ENCODE measurements at places on chromosomes 12 and 14.

- DNase-seq = no peak
Measured at GRCh38 chr12:16612647-16613046, 6.7 kb upstream of the LMO3 start.

DNA sequence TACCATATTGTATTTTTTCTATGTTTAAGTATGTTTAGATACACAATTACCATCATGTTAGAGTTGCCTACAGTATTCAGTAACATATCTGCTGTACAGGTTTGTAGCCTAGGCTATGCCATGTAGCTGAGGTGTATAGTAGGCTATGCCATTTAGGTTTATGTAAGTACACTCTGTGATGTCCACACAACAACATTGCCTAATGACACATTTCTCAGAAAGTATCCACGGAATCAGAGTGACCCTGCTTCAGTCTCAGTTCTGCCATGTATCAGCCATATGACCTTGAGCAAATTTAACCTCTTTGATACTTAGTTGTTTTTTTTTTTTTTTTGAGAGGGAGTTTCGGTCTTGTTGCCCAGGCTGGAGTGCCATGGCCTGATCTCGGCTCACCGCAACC, 12.7 kb downstream of the SUSD6 start:
- no peak for DNase-seq

GRCh38 chr14:79836577-79836976, 374.7 kb downstream of the DIO2 start:
- no peak for DNase-seq

DNA sequence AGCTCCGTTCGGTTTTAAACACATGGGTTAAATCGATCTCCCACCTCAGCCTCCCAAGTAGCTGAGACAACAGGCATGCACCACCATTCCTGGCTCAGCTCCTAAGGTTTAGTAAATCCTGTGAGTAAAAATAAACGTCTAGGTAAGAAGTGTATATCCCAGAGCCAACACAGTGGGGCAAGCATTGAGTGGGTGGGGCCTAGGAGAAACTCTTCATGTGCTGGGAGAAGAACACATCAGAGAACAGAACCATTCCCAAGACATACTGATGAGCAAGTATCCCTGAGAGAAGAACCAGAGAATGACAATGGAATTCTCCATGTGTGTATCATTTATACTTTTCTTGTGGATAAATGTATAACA, 86.3 kb downstream of the SEC23A start:
- DNase-seq = no peak

- DNase-seq = no peak
Measured at GRCh38 chr12:75666126-75666938, 154.9 kb upstream of the KRR1 start.

GRCh38 chr12:120346681-120347080, 19.1 kb upstream of the PLA2G1B start:
- no peak for DNase-seq

DNA sequence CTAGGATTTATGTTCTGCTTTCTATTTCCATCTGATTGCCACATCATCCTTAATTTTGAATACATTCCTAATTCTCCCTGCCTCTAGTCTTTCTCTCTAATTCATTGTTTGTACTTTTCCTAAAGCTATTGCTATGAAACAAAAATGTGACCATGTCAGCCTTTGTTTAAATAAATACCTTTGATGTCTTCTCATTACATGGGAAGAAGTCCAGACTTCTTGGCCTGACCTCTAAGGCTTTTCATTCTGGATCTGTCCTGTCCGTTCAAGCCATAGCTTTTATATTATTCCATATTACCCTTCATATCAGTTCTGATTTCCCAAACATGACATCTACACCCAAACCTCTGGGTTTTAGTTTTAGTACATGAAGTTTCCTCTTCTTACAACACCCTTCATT, 91.4 kb downstream of the CDK17 start:
- no peak for DNase-seq

DNA sequence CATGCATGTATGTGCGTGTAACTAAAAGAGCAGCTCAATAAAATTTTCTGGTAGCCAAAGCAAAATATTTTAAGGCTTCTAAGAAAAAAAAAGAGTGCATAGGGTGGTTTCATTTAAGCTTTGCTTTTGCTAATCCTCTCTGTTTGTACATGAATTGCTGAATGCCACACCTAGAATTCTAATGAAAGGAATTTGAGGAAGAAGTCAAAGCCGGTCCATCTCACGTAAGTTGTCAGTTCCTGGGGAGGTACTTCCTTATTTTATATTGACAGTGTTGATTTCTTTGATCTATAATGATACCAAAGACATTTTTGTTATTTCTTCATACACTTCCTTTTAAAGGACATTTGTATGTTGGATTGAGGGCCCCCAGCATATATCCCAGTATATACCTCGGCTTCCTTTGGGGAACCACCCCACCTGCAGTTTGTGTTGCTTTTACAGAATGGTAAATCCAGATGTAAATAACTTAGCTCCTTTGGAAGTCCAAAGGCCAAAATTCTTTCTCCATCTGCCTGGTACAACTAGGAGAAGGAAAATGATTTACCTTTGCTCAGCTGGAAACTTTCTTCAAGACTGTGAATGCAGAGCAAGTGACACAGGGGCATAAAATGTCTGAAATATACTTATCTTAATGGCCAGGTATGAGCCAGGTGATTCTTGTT, 420.9 kb upstream of the ATP2B1 start:
- DNase-seq = no peak

GRCh38 chr12:62995097-62995496, 60.1 kb upstream of the PPM1H start:
- DNase-seq = no peak

DNA sequence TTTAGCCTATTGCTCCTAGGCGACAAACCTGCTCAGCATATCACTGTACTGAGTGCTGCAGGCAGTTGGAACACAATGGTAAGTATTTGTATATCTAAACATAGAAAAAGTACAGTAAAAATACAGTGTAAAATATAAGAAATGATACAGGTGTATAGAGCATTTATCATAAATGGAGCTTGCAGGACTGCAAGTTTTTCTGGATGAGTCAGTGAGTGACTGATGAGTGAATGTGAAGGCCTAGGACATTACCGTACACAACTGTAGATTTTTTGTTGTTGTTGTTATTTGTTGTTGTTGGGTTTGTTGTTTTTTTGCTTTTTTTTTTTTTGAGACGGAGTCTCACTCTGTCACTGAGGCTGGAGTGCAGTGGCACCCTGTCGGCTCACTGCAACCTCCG, 33.4 kb downstream of the PNMA1 start:
- DNase-seq = no peak

GRCh38 chr14:42855085-42855484, 1248.4 kb downstream of the LRFN5 start:
- no peak for DNase-seq

DNA sequence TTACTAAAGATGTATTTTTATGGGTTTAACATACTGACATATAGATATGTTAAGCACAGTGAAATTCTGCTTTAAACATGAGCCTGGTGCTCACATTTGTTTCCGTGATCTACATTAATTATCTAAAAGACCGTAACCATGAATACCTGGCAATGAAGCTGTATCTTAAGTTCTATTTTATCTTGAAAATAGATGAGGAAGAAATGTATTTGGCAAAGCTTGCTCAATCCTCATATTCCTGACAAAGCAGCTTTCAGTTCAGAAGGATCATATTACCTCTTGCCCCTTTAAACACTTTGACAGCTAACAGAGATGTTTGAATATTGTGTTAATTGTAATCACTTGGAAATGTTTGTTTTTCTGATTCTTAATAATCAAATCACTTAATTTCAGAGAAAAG, 9.8 kb downstream of the EPYC start:
- DNase-seq = no peak

DNA sequence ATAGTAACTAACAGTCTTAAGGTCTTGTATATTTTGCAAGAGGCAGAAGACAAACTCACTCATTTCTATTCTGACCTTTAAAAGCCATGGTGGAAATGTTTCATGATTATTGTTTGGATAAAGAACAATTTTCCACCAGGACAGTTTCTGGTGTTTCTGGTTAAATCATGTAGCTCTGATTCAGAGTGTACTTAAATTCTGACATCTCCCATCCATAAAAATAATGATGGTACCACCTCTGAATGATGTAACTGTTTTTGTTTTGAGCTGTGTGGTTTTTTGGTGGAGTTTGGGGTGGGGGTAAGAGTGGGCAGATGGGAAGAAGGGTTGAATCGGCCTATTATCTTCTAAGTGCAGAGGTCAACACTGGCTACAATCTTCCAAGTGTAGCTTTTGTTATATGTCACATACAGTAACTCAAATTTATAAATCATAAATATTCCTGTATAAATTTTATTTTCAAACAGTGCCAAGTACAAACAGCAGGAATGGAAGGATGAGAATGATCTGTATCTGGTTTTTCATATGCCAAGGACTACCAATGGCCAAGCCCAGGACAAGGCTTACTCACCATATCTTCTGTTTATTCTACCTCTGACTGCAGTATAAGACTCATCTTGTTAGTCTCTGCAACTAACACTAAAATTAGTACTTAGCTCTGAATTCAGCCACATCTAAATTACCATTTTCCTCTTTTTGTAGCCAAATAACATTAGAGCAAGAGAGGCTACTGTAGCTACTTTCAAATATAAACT, 108.7 kb downstream of the BCAT1 start:
- no peak for DNase-seq

GRCh38 chr14:58362798-58363412, 32.8 kb upstream of the TOMM20L start:
- peak; percentile 2 for DNase-seq

DNA sequence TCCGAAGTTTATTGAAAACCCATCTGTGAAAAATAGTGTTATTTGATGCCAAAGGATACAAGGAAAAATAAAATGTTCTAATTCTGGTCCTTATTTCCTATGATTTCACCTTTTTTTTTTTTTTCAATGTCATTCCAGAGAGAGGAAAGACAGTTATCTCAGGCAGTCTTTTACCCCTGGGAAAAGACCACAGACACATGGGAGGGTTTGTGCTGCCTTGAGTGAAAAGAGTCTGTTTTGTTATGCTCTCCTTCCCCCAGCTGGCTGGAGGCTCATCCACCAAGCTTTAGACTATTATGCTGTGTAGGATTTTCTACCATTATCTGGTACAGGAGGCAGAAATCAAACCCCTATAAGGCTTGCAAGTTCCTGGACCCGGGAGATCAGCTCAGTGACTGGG, 151.8 kb downstream of the CRADD start:
- DNase-seq = no peak

- no peak for DNase-seq
Measured at GRCh38 chr14:96958057-96958456, 160.9 kb downstream of the VRK1 start.

- DNase-seq = no peak
Measured at GRCh38 chr14:50667996-50668825, at the start of gene SAV1. Gene SAV1, minus strand, starts transcription at chr14:50668306. Its CDS starts 339 bp downstream, at chr14:50667967.

DNA sequence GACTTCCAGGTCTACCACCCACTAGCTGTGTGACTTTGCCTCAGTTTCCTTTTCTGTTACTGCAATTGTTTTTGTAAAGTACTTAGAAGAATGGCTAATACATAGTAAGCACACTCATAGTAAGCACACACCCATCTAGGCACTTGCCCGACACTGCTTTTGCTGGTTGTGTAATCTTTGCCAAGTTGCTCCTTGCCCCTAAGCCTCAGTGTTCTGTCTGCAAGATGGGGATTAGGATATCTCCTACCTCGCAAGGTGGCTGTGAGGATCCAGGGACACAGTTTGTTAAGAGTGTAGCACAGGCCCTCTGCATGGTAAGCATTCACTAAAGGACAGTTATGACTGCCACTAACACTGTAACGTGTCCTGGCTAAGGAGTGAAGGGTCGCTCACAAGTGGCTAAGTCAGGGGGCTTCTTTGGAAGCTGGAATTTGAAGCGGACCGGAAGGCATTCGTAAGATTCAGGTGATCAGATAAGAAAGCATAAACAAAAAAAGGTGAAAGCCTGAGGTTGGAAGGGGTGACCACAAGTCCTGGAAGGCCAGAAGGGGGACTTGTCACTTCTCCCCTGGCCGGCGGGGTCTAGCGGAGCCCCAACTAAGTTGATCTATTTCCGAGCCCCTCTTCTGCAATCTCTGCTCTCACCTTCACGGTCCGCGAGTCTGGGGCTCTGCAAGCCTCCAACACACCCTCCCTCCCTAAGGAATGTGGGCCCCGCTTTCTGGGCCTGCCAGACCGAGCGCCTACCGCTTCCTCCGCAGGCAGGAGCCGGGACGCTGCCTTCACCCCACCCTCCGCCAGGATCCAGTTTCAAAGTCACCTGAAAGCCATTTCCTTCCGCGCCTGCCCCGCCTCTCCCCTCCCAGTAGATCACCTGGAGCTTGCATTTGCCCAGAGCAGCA, 1.5 kb upstream of the PLEKHG3 start:
- peak; percentile 80 for DNase-seq

DNA sequence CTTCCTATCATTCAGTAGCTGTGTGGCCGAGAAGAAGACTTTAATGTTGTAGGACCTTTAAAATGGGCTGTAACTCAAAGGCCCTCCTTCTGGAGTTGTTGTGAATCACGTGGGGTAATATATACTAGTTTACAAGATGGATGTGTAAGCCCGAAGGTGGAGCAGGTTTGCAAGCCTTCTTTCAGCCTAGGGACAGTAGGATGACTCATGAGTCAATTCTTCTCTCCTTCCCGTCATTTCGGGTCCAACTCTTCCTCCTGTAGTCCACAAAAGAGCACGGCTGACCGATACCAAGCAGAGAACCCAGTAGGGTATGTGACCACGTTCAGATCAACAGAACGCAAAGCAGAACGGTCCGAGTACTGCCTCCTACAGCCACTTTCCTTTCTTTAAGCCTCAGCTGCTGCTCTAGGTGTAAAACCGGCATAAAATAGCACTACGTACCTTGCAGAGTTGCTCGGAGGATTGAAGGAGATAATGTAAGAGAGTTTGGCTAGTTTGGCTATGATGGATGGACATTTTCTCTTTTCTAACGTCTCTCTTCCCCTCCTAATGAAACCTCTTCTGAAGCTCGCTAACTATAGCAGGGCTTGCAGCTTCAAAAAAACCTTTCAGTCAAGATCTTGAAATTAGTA, 1.3 kb upstream of the RASSF3 start:
- peak; percentile 71 for DNase-seq

- no peak for DNase-seq
Measured at GRCh38 chr14:51852541-51852940, 7.9 kb upstream of the GNG2 start.

DNA sequence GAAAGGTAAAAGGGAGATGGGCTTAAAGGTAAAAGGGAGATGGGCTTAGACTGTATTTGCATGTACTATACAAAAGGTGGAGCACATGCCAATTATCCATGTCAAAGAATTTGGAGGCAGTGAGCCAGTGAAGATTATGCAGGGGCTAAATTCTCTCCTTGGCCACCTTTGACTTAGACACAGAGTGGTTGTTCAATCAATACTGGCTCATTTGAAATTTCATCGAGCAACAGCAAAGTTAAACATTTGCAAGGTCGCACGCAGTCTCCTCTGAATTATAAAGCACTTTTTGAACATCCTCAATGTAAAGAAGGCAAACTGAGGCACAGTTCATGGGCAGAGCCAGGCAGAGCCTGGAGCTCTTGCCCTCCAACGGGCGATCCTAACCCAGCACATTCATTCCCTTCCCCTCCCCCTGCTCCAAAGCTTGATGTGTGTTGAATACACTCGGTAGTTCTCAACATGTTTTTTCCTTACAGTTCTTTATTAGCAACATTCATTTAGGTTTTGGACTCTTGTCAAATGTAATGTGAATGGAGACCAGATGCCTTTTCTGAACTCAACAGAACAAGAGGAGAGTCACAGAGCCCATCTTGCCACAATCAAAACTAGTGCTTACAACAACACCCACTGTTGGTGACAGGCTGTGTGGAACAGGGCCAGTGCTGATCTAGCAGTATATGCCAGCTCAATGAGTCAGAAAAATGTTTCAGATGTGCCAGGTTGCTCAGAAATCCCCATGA, 169.7 kb upstream of the G2E3 start:
- DNase-seq = no peak

GRCh38 chr12:51357374-51358047, 11.0 kb upstream of the CELA1 start:
- no peak for DNase-seq

Data from keratinocyte (primary cell).